ENCODE measurements at places on chromosomes 11 and 22.
A peak's percentile ranks its signal among the peaks of the same experiment; 100 is the strongest.

GRCh38 chr22:45502215-45503049, at the start of gene FBLN1:
TSS of gene FBLN1 (plus strand) at chr22:45502883. CDS start at chr22:45502986, 103 bp downstream.
- peak; percentile 68 for DNase-seq

- no peak for DNase-seq
Measured at GRCh38 chr11:69560141-69560790, 78.8 kb downstream of the LINC01488 start.

GRCh38 chr11:126843096-126843495, 157.5 kb downstream of the KIRREL3 start:
- no peak for DNase-seq

- peak; percentile 82 for DNase-seq
Measured at GRCh38 chr22:24985826-24986214, 33.3 kb downstream of the KIAA1671 start.

- DNase-seq, result no peak
Measured at GRCh38 chr22:28505416-28506149, 174.1 kb downstream of the TTC28 start.

GRCh38 chr11:35907648-35908431, 36.0 kb upstream of the LDLRAD3 start:
- DNase-seq, result peak; percentile 83

GRCh38 chr11:33575311-33575710, 125.3 kb downstream of the C11orf91 start:
- no peak for DNase-seq

GRCh38 chr11:31798554-31799434, 12.3 kb downstream of the PAX6 start:
- DNase-seq, result no peak

GRCh38 chr11:9662273-9662672, 1.6 kb upstream of the SWAP70 start:
- DNase-seq, result no peak

GRCh38 chr11:35747668-35748067, 85.1 kb downstream of the TRIM44 start:
- DNase-seq, result no peak

DNA sequence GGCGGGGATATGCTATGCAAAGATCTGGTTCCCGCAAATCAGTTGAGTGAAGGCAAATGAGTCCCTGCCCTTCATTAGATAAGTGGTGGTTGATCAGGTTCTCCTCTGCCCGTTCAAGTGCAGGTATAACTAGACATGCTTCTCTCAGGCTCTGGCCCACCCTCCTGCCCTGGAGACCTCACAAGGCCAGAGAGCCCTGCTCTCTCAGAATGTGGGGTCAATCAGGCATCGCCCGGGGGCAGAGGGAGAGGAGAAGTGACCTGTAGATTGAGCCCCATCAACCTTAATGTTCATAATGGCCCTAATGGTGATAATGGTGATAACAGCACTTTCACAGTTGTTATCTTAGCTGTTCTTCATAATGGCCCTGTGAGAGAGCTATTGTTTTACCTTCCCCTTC, 224.3 kb downstream of the DSCAML1 start:
- no peak for DNase-seq

- no peak for DNase-seq
Measured at GRCh38 chr11:105929084-105929955, 92.7 kb downstream of the MSANTD4 start.

GRCh38 chr11:45411228-45411946, 125.2 kb upstream of the SYT13 start:
- peak; percentile 21 for DNase-seq

All from fibroblast of villous mesenchyme (primary cell).